HAP-1 (cell line): ENCODE measurements at places on chromosomes 3 and 15.
A peak's percentile ranks its signal among the peaks of the same experiment; 100 is the strongest.

DNA sequence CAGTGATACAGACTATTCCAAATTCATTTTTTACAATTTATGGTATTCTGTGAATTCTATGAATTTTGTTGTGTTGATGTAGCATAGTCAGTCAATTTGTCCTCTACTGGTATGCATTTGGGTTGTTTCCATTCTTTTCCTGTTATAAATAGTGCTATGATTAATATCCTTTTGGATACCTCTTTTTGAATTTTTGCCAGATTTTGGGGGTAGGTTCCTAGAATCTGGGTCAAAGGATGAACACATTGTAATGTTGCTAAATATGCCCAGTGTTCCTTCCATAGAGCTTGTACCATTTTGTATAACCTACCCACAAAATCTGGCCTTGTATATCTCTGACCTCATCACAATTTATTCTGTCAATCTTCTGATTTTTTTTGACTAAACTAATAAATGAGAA is 44.4 kb upstream of the C3orf38 start:
- no peak for DNase-seq

DNA sequence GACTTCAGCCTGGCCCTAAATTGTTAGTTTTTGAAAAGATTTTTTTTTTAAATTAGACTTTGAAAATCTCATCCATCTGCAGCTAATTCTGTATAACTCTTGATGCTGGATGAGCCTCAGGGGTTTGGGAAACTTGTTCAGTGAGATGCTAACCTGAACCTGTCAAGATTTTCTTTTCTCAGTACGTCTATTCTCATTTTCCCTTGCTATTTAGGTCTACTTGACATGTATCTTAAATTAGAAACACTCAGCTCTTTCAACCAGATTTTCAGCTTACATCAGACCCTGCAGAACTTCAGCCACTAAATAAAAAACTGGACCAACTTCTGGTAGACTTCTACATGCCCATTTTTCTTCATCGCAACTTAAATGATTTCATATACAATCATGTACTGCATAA is 61.4 kb downstream of the MFSD1 start:
- DNase-seq = no peak

- DNase-seq = no peak
These were observed 25.8 kb downstream of the LRRK1 start for GRCh38 chr15:100944986-100945385.

DNA sequence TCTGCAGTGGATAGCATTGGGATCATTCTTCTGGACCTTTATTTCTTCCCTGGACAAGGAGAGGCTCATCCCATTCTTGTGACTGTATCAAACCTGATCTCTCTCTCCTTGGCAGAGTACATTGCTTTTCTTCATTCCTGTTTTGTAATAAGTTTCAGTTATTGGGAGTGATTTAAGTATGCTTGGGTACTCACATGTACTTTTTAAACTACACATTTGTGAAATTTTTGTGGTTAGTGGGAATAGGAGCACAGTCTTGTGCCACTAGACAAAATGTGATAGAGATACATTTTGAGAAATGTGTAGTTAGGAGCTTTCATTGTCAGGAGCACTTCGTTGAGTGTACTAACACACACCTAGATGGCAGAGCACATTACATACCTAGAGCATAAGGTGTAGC is 262.6 kb downstream of the C3orf38 start:
- no peak for DNase-seq

GRCh38 chr3:121748680-121749275 is 763 bp downstream of the GOLGB1 start:
- DNase-seq = peak; percentile 67

- DNase-seq = no peak
These were observed 11.3 kb downstream of the UBR1 start for GRCh38 chr15:43094416-43095030.
